Cardiac muscle cell (in vitro differentiated cells and primary cell): ENCODE measurements at places on chromosomes 1 and 21.

- no peak for DNase-seq
Observed at GRCh38 chr1:175192111-175192629, 406 bp downstream of the KIAA0040 start.

DNA sequence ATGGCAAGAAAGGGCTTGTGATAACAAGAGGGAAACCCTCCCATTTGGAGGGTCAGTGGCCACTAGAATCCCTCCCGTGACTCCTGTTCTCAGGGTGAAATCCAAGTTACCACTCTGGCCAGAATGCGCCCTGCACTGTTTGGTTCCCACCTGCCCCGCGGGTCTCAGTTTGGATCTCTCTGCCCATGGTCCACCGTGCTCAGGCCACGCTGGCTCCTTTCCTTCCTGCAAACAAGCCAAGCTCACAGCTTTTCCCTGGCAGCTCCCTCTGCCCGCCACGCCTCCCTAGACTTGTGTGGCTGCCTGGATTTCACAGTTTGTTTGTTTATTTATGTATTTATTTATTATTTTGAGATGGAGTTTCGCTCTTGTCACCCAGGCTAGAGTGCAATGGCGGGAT, 179.5 kb upstream of the VAMP3 start:
- DNase-seq: no peak

DNA sequence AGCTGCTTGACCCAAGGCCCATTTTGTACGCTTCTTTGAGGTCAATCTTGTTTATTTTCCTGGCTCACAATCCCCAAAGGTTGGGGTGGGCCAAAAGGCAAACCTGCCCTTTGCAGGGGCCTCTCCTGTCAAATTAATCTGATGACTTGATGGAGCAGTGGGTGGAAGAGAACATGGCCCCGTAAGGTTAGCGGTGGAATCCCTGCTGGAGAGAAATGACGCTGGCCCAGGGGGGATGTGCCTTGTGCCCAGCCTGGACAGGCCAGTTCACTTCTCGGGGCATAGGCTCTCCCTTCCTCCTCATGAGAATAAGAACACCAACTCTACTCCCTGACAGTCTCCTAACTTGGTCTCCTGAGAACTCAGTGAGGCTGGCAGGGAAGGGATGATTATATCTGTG, 40.5 kb downstream of the C1orf198 start:
- DNase-seq: no peak

- DNase-seq: peak; percentile 61
Observed at GRCh38 chr1:64980745-64981600, 14.6 kb upstream of the JAK1 start.

DNA sequence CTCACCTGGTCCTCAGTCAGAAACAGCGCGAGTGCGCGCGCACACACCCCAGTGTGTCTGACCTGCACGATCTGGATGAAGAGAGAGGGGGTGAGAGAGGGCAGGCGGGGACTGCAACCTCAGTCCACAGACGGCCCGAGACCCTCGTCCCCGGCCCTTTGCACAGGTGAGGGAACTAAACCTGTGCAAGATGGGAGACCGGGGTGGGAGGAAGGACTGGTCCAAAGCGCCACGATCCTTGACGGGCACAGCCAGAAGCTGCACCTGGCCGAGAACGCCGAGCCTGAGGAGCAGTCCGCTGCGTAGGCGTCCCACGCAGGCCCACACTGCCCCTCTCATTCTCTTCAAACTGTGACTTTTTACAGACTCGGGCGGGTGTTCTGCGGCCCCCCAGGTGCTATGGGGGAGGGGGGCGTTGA, 519 bp upstream of the IQCC start:
- DNase-seq: no peak

DNA sequence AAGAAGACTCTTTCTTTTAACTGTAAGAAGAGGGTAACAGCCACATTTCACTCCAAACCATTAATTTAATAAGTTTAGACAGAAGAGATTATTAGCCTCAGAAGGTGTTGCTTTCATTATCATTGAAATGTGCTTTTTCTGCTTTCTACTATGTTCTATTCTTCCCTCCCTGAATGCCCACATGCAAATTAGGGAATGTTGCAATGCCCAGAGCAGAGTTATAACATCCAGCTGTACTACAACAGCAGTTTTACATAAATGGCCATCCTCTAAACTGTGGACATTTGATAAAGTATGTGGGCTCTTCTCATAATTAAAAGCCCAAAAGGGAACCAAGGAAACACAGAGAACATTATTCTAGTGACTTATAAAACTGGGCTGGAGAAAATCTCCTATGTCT, 82.2 kb upstream of the SOD1 start:
- DNase-seq: peak; percentile 47

- DNase-seq: peak; percentile 41
Observed at GRCh38 chr1:178220094-178220493, 126.2 kb downstream of the RASAL2 start.

DNA sequence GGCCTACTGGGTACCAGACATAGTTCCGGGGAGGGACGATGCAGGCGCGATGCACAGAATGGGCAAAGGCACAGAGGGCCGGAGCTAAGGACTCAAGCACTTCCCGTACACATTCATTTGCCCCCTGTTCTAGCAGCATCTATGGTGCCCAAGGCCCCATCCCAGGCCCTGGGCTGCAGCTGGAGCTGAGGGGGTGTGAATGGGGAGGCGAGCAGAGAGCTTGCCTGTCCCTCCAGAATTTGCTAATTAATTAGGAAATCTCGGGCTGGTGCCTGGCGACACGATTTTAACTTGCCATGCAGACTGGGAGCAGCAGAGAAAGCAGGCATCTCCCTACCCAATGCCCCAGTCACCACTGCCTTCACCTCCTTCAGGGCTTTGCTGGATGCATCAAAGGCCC, 35.9 kb downstream of the EPHA2 start:
- no peak for DNase-seq

DNA sequence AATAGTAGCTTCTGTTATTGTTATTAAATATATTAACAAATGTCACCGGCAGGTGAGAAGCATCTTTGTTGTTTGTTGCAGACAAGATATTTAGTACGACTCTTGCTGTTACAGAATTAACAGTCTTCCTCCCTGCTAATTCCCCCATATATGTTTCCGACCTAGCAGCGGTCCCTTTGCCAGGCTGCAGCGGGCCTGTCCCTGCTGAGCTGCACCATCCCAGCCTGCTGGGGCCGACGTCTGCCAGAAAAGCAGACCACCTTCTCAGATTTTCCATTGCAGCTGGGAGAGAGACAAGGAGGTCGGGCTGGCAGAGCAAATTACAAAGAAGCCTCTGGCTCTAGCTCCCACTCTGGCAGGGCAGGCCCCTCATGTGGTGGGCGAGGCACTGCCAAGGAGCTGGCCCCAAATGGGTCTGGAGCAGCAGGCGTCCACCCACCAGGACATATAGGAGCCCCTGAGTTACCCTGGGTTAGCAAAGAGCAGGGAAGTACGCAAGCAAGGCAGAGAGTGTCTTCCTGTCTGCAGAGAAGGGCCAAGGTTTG, 142.7 kb downstream of the FOXD2 start:
- no peak for DNase-seq

DNA sequence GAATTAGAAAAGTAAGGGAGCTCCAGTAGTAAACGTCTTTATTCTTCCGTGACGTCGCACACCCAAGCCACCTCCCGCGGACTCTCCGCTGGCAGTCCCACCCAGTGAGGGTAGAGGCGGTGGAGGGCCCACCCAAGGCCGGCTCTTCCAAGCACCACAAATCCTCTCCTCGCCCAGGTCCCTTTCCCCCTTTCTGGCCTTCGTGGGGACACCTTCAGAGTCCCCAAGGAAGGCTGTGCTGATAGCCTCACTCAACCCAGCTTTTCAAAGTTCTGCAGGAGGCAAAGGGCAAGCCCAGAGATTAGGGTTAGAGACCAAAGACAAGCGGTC, 349 bp upstream of the GPN2 start:
- no peak for DNase-seq

GRCh38 chr1:228408041-228408868, 1.6 kb upstream of the TRIM11 start:
- no peak for DNase-seq

- DNase-seq: no peak
Observed at GRCh38 chr1:198809247-198809646, 170.4 kb downstream of the PTPRC start.

DNA sequence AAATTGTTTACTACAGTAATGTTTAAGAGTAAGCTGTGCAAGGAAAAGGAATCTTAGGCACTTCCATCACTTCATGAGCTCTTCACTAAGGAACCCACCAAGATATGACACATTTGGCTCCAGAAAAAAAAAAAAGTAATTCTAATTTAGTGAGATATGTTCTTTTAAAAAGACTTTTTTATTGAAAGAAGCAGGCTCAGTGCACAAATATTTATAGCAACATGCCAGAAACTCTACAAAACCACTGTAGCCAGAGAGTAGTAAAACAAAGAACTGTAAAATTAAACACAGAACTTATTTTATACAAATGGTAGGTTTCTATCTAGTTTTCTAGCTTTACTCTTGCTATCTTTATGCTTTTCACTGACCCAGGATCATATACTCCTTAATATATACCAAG, 434.6 kb upstream of the ADGRL2 start:
- DNase-seq: no peak

GRCh38 chr1:8216005-8216404, 101.9 kb upstream of the SLC45A1 start:
- DNase-seq: no peak

DNA sequence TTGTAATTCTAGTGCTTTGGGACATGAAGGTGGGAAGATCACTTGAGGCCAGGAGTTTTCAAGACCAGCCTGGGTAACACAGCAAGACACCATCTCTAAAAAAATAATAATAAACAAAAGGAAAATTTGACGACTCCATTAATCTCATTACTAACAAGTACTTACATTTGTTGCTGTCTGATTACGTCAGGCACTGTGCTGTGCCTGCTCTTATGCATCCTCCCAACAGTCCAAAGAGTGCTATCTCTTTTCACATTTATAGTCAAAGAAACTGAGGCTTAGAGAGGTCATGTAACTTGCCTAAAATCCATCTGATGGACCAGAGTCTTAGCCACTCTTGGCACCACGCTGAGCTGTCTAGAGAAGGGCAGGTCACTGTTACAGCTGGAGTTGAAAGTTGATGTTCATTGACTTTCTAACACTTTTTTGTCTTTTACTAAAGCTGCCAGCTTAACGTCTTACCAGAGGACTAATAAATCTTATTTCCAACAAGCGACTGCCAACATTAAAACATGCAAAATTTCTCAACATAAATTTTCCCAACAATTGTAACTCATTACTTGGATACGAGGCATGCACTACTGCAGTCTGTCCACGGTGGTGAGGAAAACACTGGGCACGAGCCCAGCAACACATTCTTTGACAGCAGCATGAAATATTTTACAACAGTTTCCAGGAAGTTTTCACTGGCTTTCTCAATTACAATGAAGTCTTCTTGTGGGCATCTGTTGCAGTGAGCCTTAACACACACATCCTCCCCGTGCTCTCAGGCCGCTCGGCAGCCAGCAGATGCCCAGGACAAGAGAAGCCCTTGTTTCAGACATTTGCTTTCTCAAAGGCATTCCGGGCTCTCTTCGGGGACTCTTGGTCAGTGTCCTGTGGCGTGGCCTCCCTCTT, 262.9 kb upstream of the PROX1 start:
- DNase-seq: peak; percentile 47

- DNase-seq: peak; percentile 47
Observed at GRCh38 chr1:62906428-62906886, 122.5 kb downstream of the ATG4C start.

GRCh38 chr1:168081373-168082007, 55.2 kb downstream of the GPR161 start:
- peak; percentile 87 for DNase-seq

- DNase-seq: no peak
Observed at GRCh38 chr1:37092937-37093336, 58.6 kb upstream of the GRIK3 start.
